ENCODE measurements at places on chromosomes 13 and 19. TPM values are rescaled to one million over a fixed set of nuclear protein-coding genes. Genes with fewer than 3 reads are reported as not detected.

DNA sequence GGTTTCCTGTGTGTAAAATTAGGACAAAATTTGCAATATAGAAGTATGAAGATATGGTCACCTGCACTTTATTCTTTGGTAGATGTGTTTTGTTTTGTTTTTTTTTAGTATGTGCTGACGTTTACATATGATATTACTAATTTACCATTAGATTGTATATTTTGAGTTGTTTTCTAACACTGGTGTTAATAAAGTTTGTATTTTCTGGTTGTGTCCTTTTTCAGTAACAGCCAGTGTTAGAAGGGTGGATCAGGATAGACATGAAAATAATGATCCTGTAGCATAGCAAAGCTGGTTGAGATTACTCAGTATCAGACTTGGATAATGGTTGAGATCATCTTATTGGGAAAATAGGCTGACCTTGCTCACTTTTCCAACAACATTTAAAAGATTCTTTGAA is 6.2 kb downstream of the NAA16 start:
- H3K4me1 ChIP-seq, result peaks cover 23% of the 10 kb centered on the region
- DNase-seq, result no peak
- H3K27me3 ChIP-seq, result no peaks in the 10 kb centered on the region

The DCLK1 gene
- total RNA-seq, result not detected

DNA sequence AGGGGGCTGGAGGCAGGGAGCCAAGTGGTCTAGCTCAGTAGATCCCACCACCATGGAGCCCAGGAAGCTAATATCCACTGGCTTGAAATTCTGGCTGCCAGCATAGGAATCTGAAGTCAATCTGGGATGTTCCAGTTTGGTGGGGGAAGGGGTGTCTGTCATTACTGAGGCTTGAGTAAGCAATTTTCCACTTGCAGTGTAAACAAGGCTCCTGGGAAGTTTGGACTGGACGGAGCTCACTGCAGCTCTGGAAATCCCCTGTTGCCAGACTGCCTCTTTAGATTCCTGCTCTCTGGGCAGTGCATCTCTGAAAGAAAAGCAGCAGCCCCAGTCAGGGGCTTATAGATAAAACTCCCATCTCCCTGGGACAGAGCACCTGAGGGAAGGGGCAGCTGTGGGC is 349.2 kb upstream of the KLHL1 start:
- H3K27me3 ChIP-seq, result no peaks in the 10 kb centered on the region
- no peak overlapping the region for H3K27ac ChIP-seq
- H3K4me1 ChIP-seq, result no peaks in the 10 kb centered on the region
- no peak overlapping the region for H3K4me3 ChIP-seq
- no peaks in the 10 kb centered on the region for H3K36me3 ChIP-seq

DNA sequence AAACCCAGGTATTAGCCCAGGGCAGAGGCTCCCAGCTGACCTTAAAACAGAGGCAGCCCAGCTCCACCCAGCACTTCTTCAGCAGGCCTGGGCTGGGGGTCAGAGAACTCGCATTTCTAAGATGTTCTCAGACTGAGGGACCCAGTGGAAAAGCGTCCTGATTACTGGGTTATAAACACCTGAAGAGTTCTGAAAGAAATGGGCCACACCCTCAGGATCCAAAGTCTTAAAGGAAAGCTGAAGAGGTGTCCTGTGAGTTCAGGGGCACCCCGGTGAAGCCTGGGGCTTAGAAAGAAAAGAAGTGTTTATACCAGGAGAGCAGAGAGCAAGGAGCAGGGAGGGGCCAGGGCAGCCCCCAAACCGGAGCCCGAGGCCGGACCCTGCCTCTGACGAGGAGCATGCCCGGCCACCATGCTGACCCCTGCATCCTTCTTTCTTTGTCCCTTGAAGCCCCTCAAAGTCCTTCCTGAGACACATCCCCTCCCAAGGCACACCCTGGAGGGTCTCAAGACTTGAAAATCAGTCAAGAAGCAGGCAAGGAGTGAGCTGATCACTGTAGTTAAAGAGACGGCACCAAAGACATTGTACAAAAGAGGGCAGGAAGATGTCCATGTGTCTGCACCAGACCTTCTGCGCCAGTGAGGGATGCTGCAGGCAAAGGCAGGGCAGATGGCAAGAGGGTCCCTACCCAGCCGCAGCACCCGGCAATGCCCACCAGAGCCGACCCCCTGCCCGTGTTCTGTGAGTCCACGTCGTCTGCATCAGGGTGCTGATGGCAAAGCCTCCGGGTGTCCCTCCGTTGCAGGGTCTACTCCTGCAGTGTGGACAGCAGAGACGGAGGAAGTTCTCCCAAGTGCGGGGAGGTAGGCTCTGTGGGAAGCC is 10.6 kb upstream of the RAB20 start:
- H3K4me3 ChIP-seq, result no peak overlapping the region
- DNase-seq, result no peak
- peaks cover 19% of the 10 kb centered on the region for H3K27me3 ChIP-seq
- H3K36me3 ChIP-seq, result no peaks in the 10 kb centered on the region
